Activated effector memory CD4-positive, alpha-beta T cell treated with anti-CD3 and anti-CD28 coated beads, Interleukin-2, amount 50 U/mL, for 16 hours (primary cell): ENCODE measurements at places on chromosomes 12 and 14.
A peak's percentile ranks its signal among the peaks of the same experiment; 100 is the strongest.

- no peak for DNase-seq
These were observed 10.4 kb downstream of the CALM1 start for GRCh38 chr14:90407230-90407629.

DNA sequence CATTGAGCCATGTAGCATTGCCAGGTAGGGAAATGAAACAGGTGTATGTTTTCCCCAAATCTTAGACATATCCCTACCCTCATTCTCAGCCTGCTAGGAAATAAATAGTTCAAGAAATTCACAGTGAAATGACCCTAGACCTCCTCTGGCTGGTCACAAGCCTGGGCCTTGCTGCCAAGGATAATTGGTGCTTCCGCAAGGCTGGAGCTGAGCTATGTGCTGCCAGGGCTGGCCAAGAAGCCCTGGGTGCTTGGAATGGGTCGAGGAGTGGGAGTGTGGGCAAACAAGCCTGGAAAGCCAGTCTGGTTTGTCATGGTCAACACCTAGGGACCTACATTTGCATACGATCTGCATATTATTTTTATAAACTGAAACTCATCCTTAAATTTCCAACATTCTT lies 31.3 kb upstream of the SLC10A1 start:
- DNase-seq = no peak

- no peak for DNase-seq
These were observed 43.1 kb downstream of the PRKAB1 start for GRCh38 chr12:119710965-119711551.

DNA sequence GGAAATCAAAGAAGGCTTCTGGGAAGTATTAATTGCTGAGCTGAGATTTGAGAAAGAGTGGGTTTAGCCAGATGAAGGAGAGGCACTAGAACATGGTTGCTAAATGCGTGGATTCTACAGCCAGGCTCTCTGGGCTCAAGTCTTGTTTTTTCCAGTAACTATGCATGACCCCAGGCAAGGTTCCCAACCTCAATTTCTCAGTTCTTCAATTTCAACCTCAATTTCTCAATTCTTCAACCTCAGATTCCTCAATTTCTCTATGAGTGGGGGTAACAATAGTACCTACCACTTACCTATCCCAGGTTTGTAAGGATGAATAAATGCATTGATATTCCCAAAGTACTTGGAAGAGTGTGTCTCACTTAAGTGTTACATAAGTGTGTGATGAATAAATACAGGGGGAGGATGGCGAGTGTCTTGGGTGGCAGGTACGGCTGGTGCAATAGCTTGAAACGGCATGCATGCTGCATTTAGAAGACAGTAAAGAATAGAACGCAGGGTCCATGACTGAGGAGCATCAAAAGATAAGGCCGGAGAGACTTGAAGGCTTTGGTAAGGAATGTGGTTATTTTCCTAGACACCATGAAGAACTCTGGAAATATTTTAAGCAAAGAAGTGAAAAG lies 149.1 kb upstream of the ATP2B1 start:
- DNase-seq = no peak

DNA sequence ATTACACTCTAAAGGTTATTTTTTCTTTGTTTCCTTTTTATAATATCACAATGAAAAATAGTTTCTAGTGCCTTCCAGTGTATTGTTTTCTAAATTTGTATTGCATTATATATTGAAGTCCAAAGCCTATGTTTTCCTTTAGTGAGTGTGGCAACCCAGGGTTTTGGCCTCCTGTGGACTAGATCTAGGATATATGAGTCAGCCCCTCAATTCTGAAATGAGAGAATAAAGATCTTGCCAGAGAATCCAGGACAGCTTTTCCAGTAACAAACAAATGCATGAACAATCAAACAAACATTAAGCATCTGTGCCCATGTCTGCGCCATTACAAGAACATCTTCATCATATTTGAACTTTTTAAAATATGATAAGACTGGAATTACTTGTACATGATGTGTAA lies 70.7 kb upstream of the SSTR1 start:
- no peak for DNase-seq

- no peak for DNase-seq
These were observed 892 bp downstream of the TCHP start for GRCh38 chr12:109900752-109901580.

GRCh38 chr14:93343797-93344196 lies 3.2 kb upstream of the COX8C start:
- no peak for DNase-seq

DNA sequence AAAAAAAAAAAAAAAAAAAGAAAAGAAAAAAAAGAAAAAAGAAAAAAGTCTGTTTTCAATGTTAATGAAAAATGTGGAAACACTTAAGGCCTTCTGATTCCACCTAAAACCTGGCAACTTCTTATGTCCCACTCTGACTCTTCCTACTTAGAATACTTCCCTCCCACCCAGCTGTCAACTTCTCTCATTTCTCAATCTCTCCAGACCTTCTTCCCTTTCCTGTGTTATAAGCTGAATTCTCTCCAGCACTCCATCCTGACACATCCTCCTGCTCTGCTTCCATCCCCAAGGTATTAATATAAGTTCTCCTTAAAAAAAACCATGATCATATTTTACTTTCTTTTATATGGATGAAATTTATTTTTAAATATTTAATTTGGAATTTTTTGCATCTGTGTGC lies 20.3 kb upstream of the TMTC1 start:
- no peak for DNase-seq

GRCh38 chr14:69985463-69985862 lies 106.2 kb downstream of the SMOC1 start:
- DNase-seq = no peak

DNA sequence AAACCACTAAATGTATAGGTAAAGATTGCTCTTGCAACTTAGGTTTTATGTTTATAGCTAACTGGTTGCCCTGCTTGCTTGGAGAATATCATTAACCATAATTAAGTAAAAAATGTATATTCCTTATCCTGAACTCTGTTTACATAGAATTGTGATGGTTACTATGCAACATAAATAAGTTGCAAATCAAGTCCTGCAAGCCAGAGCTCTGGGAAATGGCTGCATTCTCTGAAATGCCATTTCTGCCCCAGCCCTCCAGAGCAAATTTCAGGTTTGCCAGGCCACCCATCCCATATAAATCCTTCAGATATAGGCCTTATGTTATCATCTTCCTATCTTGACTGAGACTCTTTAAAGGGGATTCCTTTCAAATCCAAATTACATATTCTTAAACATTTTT lies 118.4 kb upstream of the MYF6 start:
- DNase-seq = no peak

GRCh38 chr12:128015276-128015675 lies 251.7 kb upstream of the TMEM132C start:
- DNase-seq = no peak

DNA sequence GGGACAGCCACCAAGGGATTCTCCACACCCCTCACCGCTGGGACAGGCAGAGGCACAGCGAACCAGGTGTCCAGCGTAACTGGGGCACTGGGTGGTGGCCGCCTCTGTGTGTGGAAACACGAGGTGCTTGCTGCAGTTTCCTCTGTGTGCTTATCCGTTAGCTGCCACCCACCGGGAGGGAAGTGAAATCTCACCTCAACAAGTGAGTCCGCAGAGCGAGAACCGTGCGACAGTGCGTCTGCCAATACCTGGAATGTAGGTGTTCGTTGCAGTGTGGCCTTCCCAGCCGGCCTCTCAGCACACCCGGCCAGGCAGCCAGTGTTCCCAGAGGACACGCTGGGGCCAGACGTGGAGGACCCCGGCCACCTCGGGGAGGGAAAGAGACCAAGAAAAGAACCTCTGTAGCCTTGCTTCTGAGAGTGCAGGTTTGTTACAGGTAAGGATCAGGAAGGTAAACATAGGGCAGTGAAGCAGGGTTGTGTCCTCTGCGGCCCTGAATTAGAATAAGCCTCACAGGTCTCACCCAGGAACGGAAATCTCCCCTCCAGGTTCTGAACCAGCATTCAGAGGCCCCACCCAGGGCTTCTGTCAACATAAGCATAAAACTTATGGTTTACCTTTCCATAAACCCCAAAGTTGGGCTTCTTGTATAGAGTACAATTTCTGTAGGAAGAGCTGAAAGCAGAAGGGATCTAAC lies 1.5 kb downstream of the BCL2L14 start:
- DNase-seq = peak; percentile 79

- DNase-seq = no peak
These were observed 50.0 kb downstream of the FIGNL2 start for GRCh38 chr12:51798501-51798900.

DNA sequence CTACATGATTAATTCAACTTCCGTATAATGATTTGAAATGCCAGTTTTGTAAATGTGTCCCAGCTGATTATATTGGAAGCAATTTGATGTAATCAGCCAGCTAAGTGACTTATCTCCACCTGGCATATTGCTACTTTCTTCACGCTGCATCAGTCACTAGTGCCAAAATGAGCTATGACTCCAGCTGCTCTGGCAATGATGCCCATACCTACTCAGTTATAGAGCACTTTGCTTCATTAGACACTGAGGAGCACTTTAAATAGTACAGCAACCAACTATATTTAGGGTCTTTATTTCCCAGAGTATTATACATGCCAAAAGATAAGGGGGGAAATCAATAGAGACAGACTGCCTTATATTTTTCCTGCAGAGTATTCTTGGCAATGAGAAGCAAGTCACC lies 67.9 kb upstream of the LIN7A start:
- no peak for DNase-seq

GRCh38 chr12:22935501-22935900 lies 310.5 kb downstream of the ETNK1 start:
- DNase-seq = no peak

GRCh38 chr12:109738209-109738608 lies 24.6 kb downstream of the FAM222A start:
- DNase-seq = peak; percentile 34

DNA sequence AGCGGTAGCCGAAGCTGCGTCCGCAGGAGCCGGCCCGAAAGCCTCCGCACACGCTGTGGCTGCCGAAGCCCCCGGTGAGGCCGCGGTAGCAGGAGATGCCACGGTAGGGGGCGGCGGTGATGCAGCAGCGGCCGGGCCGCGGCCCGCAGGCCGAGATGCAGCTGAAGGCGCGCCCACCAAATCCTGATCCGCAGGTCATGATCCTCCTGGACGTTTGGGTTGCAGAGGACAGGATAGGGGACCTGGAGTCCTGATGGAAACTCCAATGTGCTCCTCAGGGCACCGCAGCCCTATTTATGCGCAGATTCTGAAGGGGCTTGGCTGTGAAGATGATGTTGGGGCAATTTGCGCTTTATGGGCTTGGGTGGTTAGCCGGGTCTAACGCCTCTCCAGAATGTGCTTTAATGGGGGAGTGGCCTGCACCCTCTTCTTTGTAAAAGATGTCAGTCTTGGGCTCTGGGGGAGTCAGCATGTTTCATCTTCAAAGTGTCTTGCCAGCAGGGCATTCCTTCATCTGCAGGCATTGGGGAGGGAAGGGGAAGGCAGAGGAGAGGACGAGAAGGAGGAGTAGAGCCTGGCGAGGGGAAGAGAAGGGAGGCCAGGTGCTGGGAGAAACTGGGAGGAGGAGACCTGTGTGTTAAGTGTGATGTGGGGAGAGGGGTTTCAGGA lies at the start of gene KRT81:
Gene KRT81 (minus strand): TSS at position 268 of the 669 bp plus-strand sequence. CDS start 69 bp downstream, at position 199.
- DNase-seq = no peak

- DNase-seq = no peak
These were observed 164.8 kb downstream of the ATP23 start for GRCh38 chr12:58106195-58106594.

DNA sequence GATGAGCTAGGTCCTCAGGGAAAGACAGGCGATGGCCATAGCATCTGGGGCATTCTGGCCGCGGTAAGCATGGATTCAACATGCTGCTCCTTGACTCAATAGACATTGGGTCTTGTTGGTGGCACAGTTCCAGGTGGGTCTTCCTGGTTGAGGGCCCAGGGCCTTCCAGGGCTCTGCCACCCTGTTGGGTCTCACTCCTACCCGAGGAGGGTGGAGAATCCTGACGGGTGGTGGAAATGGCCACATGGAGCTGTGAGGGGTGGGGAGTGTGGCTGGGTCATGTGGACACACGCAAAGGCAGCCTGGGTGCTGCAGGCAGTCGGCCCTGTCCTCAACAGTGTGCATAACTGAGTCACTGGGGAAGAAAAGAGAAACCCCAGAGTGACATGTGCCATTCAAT lies 148.1 kb downstream of the KIF26A start:
- no peak for DNase-seq

GRCh38 chr14:82313889-82314288 lies 780.2 kb upstream of the SEL1L start:
- DNase-seq = no peak

DNA sequence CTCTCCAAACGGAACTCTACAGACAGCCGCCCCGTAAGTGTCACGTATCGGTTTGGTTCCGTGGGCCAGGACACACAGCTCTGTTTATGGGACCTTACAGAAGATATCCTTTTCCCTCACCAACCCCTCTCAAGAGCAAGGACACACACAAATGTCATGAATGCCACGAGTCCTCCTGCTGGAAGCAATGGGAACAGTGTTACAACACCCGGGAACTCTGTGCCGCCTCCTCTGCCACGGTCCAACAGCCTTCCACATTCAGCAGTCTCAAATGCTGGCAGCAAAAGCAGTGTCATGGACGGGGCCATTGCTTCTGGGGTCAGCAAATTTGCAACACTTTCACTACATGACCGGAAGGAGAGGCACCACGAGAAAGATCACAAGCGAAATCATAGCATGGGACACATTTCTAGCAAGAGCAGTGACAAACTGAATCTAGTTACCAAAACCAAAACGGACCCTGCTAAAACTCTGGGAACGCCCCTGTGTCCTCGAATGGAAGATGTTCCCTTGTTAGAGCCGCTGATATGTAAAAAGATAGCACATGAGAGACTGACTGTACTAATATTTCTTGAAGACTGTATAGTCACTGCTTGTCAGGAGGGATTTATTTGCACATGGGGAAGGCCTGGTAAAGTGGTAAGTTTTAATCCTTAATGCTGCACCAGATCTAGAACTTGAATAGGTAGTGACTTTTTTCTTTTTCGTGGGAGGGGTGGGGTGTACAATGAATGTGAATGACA lies 69.7 kb downstream of the WDR20 start:
- DNase-seq = no peak

DNA sequence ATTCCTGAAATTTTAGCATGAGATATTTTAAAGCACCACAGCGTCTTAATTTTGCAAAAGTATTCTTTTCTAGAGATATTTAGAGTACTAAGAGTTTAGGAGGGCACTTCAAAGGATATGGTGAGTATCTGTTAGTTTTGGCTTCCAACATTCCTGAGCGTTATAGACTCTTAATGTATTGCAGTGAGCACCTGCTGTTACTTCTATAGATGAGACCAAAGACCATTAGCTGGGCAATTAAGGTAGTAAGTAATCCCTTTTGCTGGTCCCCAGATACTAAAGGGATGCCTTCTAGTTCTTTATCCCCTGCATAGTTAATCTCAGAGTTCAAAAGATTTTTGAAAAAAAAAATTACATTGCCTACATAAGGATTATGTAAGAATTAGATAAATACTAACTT lies 975.6 kb downstream of the GALC start:
- no peak for DNase-seq
